ENCODE measurements at places on chromosomes 5 and 9. TPM values are rescaled to one million over a fixed set of nuclear protein-coding genes. Genes with fewer than 3 reads are reported as not detected.

Gene PPP1R26
- total RNA-seq, result 13.4 TPM

Gene SPINK14
- total RNA-seq, result not detected

DNA sequence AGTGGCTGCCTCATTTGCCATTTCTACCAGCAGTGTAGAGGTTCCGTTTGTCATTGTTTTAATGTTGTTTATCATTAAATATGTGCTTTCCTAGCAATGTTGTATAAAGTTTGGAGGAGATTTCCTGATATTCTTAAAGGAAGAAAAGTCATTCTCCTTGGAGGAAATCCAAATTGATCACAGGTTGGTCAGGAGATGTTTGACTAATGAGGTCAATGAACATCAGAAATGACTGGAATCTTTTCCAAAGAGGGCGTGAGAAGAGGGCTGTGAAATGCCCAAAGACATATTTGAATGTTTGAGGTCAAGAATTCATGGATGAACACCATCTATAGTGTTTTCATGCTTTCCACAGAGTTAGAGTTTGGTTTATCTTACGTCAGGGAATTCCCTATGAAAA lies 471.3 kb downstream of the MAT2B start:
- peak; percentile 0 for DNase-seq

DNA sequence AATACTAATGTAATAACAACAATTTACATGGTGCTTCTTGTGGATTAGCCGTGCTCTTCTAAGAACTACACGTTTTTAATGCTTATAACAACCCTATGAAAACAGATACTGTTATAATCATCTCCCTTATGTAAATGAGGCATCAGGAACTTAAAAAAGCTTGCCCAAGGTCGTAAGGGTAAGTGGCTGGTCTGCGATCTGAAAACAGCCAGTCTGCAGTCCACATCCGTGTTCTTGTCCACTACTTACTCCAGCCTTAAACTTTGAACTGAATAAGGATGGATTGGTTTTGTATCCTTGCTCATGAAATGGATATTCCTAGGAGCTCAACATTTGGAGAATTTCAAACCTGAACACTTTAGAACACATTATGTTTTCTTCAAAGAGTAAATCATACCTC lies 26.7 kb downstream of the PAM start:
- no peak for DNase-seq

DNA sequence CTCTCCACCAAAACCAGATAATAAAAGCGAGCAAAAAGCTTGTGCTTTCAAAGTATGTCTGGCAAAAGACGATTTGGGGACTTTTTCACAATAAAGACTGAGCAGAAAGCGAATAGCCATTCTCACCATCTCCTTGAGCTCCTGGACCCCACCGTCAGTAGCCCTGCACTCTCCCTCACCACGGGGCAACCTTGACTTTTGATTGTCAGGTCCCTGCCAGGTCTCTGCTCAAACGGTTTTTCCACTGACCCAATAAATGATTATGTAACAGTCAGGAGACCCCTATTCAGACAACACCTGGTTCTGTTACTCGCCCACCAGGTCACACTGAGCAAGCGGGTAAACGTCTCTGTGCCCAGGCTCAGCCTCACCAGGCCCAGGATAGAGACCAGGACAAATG lies 131.3 kb downstream of the MVB12B start:
- DNase-seq, result no peak
